Renal cortex interstitium (tissue), 15 donors: ENCODE measurements at places on chromosomes 1 and 21.
A peak's percentile ranks its signal among the peaks of the same experiment; 100 is the strongest.

GRCh38 chr21:14583629-14584255, 37.6 kb upstream of the SAMSN1 start:
- no peak for DNase-seq

DNA sequence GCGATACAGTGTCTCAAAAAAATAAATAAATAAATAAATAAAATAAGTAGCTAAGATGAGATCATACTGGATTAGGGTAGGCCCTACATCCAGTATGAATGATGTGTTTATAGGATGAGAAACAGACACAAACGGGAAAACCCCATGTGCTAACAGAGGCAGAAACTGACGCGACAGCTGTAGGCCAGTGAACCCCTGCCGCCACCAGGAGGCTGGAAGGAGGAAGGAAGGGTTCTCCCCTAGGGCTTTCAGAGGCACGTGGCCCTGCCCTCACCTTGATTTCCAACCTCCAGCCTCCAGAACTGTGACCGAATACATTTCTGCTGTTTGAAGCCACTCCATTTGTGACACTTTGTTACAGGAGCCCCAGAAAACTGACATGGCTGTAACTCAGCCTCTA, 38.5 kb downstream of the CHD5 start:
- no peak for DNase-seq

GRCh38 chr1:205665201-205666045, 14.9 kb downstream of the SLC45A3 start:
- DNase-seq, result no peak

DNA sequence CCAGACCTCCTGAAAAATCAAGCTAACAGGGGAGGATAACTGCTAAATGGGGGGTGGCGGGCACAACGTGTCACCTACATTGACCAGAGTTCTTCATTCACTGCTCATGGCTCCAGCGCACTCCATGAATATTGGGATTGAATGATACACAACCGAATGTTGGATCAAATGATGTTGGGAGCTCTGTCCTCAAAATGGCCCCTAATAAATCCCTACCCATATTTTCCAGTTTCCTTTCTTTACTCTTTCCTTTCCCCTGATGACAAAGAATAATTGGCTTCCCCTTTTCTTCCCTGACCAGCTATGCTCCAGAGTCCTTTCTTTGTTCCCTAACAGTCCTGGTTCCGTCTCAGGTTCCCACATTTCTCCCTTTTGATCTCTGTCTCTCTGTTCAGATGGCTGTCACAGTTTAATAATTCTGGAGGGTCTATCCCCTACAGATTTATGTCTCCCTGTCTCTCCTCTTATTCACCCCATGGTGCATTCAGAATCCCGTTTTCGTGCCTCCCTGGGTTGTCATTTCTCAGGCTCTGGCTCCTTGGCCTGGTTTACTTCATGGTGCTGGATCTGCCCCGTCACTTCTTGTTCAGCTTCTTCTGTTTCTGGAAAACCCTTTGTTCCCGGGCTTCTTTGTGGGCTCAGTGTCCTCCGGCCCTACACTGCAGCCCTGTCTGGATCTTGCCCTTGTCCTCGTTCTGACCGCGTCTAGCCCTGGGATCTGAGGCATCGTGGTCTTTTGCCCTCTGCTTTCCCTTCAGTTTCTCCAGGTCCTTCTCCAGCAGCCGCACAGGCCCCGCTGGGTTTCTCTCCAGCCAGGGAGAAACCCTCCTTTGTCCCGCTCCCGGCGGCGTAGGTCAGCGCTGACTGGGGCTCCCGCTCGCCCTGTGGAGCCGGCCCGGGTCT, 78.3 kb downstream of the NDUFS5 start:
- no peak for DNase-seq

DNA sequence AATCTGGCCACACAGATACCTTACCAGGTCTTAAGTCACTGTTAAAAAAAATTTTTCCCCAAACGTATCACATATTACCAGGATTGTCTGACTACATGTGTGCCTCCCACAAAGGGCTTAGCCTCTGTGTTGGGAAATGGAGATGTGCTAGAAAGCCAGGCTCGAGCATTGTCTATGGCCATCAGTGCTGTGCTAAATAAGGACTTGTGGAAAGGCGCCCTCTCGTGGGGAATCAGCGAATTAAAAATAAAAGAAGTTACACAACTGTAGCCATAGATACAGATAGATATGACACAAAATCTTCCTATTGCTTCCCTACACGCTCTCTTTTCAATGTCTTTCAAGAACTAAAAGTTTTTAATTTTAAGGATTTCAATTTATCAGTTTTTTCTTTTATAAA, 47.5 kb upstream of the CRNN start:
- DNase-seq, result peak; percentile 37

DNA sequence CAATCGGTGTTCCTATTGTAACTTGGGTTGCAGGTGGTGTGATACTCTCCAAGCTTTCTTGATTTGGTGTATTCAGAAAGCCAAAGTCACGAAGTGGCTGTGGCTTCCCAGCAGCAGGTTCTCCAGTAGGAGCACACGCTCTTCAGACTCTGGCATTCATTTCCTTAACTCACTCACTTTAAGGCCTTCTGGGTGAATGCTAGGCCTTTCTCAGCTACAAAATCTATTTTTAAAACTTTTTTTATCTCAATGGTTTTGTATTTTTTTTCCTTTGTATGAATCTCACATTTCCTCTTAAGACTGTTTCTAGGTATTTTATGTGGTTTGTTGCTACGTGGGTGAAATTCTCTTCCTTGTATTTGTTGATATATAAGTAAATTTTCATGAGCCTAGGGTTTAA, 22.9 kb upstream of the PKN2 start:
- DNase-seq, result no peak

DNA sequence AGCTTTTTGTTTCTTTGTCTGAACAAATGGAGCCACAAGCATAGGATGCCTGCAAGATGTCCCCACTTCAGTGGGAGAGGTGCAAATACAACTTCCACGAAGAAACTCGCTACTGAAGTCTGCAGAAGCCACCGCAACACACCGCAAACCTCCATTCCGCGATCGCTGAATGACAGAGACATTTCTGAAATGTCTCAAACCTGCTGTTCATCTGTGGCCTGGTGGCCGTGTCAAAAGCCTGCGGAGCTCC, 1.0 kb downstream of the TP53BP2 start:
- no peak for DNase-seq

DNA sequence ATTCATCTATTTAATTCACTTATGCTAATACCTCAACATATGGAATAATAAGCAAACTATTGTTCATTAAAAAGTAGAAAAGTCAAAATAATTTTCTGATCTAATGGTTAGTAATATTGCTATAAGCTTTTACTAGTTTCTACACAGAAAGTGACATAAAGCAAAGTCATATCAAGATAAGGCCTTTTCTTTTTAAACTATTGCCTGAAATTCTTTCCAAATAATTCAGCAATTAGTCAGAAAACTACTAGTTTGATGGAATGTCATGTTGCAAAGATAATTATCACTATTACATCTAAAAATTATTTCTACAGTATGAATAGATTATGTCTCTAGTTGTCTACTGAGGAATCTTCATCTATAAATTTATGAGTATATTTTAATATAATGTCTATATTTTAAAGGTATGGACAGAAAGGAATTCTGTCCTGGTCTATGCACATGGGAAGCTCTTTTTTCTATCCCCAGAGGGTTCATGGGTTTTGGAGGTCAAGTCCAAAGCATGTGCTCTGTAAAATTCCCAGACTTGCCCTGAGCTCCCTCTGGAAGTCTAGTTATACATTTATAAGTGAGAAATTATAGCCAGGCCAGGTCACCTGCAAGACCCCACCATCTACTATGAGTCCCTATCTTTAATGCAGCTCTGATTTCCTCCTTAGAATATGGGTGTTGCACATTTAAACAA, 84.6 kb upstream of the DPYD start:
- DNase-seq, result no peak

DNA sequence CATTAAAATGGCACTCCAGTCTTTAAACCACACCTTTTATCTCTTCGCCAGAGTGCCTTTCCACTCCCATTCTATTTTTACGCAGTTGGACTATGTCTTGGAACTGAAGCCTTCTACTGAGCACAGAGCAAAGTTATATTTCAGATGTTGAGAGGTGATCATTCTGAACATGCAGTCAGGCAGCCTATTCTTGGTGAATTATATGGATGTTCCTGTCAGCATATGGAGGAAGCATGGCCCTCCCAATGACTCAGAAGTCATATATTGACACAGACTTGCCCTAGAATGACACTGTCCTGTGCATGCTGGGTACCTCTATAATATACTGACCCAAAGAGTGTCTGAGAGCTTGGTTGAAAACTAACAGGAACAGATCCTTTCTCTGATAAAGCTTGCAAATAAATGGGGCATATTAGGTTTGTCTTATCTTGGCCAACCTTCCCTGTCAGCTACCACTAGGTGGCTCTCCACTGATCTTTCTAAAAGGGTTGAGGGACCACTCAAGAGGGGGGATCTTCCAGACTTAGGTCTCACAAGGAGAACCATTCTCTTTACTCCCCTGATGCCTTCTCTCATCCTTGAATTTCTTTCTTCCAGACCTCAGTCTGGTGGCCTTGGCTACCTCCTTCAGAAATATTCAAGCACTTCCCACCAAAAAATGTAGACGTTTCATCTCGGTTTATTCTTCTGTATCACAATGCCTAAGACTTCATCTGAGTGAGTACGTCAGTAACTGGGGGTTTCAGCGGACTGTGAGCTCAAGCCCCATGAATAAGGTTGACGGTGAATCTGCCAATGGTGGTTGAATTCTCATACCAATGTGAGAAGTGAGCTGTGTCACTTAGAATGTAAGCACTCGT, 11.8 kb upstream of the ALG14 start:
- peak; percentile 29 for DNase-seq

DNA sequence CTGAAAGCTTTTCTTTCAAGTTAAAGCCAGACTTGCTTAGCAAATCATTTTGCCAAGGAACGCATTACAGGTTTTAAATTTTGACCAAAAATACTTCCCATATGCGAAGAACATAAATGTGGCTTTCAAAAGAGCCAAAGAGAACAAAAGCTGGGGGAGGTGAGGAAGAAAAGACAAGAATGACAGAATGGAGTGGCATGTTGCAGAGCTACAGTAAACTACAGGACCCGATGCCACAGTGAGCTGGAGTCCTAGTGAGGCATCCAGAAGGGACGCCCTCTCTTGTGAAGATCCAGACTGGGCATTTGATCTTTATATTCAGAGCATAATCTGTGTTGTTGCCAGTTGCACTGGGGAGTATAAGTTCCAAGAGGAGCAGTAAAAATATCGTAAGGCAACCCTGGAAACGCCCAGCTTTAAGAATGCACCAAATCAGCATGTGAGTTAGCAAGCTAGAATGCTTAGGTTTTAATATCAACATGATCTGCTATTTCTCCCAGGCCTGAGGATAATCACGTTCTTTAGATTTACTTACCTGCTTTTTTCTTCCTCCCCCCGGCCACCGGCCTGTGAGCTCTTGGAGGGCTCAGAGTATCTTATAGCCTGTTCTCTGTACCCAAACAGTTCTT, 48.4 kb upstream of the HOOK1 start:
- DNase-seq, result no peak

DNA sequence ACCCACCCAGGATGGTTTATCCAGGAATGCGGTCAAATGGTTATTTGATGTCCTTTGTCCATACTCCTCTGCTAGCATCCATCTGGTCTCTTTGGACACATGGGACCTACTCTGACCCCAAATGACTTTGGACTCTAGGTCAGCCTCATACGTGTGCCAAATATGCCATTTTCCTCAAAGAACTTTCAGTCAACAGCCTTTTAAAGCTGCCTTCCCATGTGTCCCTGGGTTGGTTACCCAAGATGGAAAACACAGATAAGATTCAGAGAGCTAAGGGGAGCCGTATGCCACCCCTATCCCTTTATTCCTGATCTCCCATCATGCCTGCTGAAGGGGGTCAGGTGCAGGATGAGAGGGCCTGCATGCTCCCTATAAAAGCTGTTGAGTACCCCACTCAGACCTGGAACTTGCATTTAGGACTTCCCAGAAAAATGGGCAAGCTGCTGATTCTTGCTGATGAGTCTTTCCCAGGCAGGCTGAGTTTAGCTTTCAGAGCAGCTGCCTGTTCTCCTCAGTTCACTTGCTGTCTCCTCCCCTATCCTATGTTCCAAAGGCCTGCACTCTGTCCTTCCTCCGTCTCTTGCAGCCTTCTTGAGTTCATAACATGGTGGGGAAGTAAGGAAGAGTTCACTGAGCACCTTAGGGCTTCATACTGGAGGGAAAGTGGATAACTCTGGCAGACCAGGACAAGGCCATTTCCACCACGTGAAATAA, 19.8 kb downstream of the CHI3L2 start:
- DNase-seq, result no peak

DNA sequence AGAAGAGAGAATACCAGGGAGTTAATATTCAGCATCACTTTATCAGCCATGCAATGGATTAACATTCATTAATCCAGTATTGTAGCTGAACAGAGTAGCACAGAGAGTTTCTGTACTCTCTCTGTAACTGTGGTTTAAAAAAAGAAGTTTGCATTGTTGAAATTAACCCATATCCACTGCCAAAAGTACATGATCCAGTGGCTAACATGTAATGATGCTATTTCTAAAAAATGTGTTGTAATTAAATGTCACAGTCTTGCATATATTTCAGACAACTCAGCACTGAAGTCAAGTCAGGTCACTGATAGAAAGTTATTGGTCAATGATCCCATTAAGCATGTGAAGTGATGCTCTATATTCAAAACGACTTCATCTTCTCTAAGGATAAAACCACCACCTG, 141.3 kb downstream of the NRIP1 start:
- no peak for DNase-seq

DNA sequence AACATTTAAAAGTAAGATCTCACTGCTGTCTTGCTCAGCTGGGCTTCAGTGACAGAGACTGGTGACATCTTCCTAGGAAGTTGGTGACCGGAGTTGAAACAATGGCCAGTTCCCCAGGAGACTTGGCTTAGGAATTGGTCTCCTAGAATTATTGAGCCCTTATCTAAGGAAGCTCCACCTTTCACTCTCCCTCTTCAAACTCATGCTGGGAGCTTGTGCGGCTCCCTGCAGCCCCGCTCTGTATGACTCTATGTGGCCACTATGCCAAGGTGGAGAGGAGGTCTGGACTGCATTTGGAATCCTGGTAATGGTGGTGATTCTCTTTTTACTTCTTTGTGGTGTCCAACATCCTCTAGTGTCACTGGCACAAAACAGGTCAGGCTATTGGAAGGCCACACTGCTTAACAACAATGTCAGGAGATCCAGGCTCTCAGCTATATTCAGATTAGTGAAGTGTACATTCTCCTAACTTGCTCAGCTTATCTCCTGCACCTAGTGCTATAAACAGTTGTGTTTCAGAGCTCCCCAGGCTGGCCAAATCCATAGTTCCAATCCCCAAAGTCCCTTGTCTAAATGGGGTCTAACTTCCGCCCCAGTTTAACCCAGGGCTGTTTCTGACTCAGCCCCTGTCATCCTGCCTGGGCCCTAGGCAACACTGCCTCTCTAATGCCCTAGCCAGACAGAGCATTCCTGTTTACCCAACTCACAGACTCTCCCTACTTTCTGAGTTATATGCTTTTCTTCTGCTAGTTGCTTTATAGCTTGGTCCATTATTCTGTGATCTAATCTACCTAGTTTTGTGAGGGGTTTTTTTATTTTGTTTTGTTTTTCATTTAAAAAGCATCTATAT, 18.3 kb downstream of the ATP2B4 start:
- DNase-seq, result no peak

DNA sequence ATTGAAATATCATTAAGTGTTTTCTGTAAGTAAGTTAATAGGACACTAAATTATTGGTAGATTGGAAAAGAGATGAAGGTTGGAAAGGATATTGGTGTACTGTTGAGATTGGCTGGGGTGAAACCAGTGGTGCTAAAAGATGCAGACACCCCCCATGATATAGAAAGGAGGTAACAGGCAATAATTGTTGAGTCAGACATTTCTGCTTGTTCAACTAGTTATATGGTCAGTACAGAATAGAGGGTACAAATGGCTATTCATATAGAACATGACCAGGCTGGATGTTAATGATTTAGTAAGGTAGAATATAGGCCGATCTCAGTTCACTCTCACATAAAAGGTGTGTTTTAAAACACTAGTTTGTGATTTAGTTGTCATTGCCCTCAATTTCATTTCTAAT, 104.5 kb downstream of the POU2F1 start:
- no peak for DNase-seq
